ENCODE measurements at places on chromosomes 2 and 18.

- DNase-seq: no peak
Observed at GRCh38 chr2:24825883-24826772, 32.9 kb downstream of the CENPO start.

DNA sequence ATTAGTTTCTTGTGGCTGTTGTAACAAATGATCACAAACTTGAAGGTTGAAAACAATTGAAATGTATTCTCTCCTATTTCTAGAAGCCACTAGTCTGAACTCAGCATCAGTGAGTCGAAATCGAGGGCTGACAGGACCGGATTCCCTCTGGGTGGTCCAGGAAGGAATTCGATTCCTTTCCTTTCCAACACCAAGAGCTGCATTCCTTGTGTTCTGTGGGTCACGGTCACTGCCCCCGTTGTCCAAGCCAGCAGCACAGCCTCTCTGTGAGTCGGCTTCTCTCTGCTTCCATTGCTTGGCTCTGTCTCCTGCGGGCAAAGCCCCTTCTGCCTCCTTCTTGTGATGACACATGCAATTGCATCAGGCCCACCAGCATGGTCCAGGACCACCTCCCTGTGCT lies 67.3 kb downstream of the SMIM21 start:
- DNase-seq: no peak

DNA sequence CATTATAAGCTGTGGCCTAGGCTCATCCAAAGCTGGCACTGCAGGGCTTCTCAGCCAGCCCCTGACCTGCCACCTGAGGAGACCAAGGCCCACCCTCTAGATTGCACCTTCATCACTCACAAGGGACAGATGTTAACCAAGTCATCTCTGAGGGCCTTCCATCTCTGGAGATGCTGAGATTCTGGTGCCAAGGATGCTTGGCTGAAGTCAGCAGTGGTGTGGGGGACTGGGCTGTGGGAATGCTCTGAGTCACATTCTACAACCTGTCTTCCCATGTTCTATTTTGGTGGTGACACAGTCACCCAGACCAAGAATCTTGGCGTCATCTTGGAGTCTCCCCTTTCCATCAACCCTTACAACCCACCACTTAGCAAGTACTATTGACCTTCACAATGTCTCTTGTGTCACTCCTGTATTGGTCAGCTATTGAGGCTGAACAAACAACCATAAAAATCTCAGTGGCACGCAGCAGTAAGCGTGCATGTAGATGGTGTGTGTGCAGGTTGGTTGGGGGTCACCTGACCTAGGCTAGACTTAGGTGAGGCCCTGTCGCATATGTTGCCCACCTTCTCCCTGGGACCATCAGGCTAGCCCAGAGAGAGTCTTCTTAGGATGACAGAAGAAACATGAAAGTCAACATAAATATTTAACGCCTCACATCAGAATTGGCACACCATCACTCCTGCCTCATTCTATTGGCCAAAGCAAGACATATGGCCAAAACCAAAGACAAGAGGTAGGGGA lies 135.0 kb downstream of the SMAD7 start:
- DNase-seq: peak; percentile 5

GRCh38 chr2:234111523-234111922 lies 61.0 kb downstream of the SPP2 start:
- DNase-seq: no peak

DNA sequence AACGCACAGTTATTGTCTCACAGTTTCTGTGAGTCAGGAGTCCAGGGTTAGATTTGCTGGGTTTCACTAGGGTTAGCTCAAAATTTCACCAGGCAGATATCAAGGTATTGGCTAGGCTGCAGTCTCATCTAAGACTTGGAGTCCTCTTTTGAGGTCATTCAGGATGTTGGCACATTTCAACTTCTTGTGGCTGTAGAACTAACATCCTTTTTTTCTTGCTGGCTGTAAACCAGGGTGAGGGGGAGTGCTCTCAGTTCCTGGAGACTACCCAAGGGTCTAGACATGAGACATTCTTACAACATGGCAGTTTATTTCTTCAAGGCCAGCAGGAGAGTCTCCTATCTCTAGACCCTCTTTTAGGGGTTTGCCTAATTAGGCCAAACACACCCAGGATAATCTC lies 12.8 kb upstream of the CAVIN2 start:
- DNase-seq: no peak

- no peak for DNase-seq
Observed at GRCh38 chr18:44818668-44819403, 138.1 kb downstream of the SETBP1 start.

GRCh38 chr2:98869272-98869641 lies 66.8 kb downstream of the CRACDL start:
- peak; percentile 92 for DNase-seq

DNA sequence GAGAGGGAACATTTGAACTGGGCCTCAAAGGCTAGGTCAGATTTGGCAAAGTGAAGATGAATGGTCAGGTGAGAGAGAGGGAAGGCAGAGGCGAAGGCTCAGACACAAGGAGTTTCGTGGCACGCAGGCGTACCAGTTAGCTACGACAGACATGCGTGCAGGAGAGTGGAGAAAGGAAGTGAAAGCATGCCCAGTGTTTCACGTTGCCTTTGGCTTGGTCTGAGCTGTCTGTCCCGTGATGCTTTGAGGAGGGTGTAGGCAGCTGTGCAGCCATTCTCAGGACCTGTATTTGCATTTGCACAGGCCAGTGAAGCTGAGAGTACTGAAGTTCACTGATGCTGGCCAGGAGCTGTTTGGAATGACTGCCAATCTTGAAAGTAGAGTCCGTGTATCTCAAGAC lies 69.5 kb downstream of the HNRNPLL start:
- peak; percentile 55 for DNase-seq

DNA sequence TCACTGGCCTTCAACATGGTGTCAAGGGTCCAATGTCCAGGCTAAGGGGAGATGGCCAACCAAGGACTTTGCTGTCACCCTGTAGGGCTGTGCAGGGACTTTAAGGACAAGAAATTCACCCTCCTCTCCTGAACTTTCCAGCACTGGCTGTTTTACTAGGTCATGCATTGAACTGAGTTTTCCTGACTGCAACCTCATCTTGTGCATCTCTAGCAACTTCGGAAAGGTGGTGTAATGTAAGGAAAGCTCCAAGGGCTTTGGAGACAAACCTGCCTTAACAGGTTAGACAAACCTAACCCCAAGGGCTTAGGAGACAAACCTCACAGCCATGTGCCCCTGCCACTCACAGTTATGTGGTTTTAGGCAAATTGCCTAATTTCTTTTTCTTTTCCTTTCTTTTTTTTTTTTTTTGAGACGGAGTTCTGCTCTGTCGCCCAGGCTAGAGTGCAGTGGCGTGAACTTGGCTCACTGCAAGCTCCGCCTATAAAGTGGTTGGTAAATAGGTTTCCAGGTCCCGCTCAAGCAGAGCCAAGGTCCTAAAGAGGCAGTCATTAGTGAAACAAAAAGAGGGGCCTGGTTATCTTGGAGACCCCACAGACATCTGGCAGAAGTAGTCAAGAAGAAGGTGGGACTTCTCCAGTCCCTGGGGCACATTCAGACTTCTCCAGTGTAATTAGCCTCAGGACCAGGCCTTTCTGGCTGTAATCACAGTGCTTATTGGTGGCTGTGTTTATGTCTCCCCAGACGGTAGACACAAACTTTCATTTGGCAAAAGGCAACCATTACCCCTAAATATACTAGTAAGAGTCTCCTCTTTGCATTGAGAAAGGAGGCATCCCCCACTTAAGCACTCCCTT lies 37.6 kb upstream of the PMAIP1 start:
- no peak for DNase-seq

DNA sequence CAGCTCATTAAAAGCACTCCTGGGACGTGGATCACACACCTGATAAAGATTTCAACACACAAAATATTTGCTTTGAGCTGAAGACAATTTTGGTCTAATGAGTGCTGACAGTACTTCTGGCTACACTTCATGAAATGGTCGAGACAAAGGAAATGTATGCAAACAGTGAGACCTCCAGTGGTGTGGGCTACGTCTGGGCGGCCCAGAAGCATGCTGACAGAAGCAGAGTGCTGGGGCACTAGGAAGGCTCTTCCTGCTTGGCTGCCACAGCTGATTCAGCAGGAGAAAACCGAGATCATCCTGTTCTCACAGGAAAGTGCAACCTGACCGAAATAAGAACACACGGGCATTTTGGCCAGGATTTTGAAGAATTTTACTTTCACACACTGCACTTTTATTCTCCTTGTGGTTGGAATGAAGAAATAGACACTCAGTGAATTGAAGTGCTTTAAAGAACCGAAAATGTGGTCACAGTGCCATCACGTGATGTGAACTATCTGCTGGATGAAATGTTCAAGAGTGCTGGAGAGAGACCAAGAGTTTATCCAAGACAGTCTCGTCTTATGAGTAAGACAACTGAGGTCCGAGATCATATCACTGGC lies 149.5 kb downstream of the CCBE1 start:
- no peak for DNase-seq

GRCh38 chr2:230942920-230943896 lies 18.2 kb upstream of the GPR55 start:
- DNase-seq: no peak

DNA sequence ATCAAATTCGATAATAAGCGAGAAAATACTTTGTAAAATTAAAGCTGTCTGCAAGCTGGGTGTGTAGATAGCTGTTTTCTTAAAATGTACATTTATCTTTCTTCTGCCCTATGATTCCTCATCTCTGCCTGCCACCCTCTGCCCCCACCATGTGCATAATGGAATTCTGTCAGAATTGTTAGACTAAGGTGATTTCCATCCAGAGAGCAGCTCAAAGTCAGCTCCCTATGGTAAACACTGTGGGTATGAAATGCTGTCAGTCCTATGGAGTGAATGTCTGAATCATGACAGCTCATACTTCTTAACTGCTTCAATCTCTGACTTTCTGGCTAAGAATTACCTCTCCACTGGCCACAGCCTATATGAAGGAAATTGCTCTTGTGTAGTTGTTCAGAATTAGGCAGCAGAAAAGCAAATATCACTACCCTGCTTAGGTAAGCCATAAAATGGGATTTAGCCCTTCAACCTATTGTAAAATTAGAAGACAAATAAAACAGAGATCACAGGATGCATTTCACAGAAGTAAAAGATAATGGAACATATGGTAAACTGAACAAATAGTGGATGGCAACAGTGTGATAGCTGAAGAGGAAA lies 137.7 kb downstream of the CD8B2 start:
- DNase-seq: no peak

DNA sequence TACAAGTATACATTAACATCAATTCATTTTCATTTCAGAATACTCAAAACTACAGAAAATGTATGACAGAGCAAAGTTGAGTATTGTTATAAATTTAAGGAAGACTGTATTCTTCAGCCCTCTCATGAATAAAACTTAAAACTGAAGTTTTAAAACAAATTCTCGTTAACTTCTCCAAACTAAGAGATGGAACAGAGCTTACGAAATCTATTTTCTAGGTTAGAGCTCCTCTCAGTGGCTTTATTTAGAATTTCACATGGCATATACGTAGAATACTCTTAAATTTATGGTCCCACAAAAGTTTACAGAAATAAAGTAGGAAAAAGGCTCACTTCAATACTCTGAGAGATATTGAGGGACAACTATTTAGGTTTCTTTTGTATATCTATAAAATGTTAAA lies 612.1 kb downstream of the KCNJ3 start:
- no peak for DNase-seq

GRCh38 chr18:55240978-55241377 lies 281.7 kb upstream of the CCDC68 start:
- DNase-seq: no peak

- DNase-seq: no peak
Observed at GRCh38 chr2:219186754-219187456, 8.8 kb downstream of the RETREG2 start.

DNA sequence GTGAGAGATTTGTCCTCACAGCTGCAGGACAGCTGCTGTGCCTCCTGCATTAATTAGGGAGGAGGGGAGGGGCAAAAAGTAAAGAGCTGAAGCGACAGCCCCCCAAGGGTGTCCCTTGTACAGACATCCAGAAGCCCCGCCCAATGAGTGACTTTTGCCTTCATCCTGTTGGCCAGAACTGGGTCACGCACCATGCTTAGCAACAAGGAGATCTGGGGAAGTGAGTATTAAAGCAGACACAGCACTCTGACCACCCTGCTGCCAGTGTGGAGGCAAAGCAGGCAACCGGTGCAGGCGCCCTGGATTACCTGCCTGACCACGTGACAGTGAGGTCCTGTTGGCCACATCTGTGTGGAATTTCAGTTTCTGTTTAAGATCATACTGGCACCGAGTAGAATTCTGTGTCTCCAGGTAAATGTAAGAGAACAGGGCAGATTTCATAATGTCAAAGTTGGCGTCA lies 21.5 kb upstream of the BIN1 start:
- DNase-seq: peak; percentile 78

GRCh38 chr2:236342507-236342906 lies 78.3 kb upstream of the ASB18 start:
- no peak for DNase-seq

- no peak for DNase-seq
Observed at GRCh38 chr2:38037325-38037724, 38.6 kb downstream of the CYP1B1 start.

DNA sequence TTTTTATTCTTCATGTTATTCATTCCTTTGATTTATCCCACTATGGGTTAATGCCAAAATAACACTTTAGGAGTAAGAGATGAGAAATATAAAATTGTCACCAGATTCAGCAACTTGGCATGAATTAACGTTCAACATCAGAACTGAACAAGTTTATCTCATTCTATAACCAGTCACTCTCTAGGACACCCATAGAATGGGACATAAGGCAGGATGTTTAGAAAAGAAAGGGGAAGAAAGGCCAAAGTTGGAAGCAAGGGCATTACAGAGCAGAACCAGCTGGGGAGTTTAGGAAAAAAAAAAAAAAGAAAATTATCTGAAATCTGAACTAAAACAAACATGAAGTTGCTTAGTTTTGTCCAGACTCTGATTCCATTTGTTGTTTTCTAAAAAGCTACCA lies 211.0 kb downstream of the PMAIP1 start:
- DNase-seq: no peak

- no peak for DNase-seq
Observed at GRCh38 chr2:31475692-31476091, 61.1 kb upstream of the XDH start.

GRCh38 chr2:11502740-11503292 lies 31.0 kb upstream of the GREB1 start:
- no peak for DNase-seq

- DNase-seq: peak; percentile 65
Observed at GRCh38 chr2:65431421-65432226, 775 bp downstream of the SPRED2 start.

- no peak for DNase-seq
Observed at GRCh38 chr18:10085416-10085815, 171.6 kb downstream of the VAPA start.

DNA sequence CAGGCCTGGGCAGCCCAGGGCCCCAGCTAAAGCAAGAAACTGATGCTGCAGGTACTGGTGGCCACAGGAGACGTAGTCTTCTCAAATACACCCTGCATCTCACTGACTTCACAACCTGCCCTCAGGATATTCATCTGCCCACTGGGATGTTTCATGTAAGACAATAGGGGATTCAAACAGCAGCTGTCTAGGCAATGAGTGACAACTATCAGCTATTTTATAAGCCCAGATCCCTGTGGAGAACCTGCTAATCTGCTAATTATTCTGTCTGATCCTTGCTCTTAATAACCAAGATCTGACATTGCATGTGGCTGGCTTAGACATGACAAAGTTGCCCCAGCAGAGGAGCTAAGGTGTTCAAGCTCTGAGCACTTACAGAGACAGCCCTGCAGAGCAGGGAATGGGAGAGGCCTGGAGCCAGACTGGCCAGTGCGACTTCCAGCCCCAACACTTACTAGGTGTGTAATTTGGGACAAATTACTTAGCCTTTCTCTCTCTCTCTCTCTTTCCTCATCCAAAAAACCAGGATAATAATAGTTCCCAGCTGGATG lies 28.6 kb downstream of the SIGLEC15 start:
- no peak for DNase-seq

GRCh38 chr2:232927793-232928550 lies 57.9 kb downstream of the SNORC start:
- DNase-seq: no peak

GRCh38 chr2:1754046-1754445 lies 9.7 kb upstream of the PXDN start:
- DNase-seq: no peak

Measured in lower lobe of right lung (tissue), 2 donors.